Activated T-helper 1 cell treated with anti-CD3 and anti-CD28 coated beads, Interleukin-12 subunit alpha, Interleukin-12 subunit beta, Interleukin-2, Interleukin-4 antibody, amounts not matched to agents 30 ng/mL and 10 ng/mL and 1 ng/mL, durations not matched to agents 14 hours and 24 hours and 36 hours (primary cell): ENCODE measurements at places on chromosomes 5 and 9.

GRCh38 chr9:91682806-91683205 is 259.2 kb upstream of the NFIL3 start:
- DNase-seq: no peak
- no peak overlapping the region for H3K27ac ChIP-seq
- H3K27me3 ChIP-seq: peaks cover 19% of the 10 kb centered on the region
- H3K4me1 ChIP-seq: peaks cover 5% of the 10 kb centered on the region

DNA sequence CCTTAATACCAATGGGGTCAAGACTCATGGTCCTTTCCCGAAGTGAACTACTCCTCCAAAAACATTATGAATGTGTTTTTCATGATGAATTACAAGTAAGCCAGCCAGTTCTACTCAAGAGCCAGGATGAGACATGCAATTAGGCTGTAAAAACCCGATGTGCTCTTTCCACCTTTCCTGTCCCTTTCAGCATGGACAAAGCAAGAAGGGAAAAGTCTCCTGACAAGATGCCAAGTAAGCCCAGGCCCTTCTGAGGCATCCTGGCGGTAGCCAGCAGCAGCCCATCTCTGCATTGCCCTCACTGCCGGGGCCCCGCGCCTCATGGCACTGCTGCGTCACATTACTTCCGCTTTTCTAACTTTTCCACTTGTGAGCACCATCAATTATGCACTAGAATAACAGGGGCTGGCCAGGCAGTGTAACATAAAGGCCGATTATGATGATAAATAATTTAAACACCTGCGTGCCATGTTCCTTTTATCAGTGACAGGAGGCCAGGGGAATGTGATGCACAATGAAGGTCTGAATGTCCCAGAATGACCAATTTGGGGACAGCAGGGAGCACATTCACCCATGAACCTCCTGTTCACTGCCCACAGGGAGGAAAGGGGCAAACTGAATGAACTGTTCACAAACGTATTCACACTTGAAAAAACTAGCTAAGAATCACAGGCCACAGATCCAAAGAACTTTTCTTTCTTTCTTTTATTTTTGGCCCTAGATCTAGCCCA is 37.4 kb downstream of the EFNA5 start:
- no peak overlapping the region for H3K4me3 ChIP-seq
- peaks cover 4% of the 10 kb centered on the region for H3K27me3 ChIP-seq
- no peaks in the 10 kb centered on the region for H3K4me1 ChIP-seq
- no peak for DNase-seq

GRCh38 chr5:124105326-124105725 is 593.3 kb downstream of the CSNK1G3 start:
- no peaks in the 10 kb centered on the region for H3K4me1 ChIP-seq
- no peak overlapping the region for H3K4me3 ChIP-seq
- H3K27ac ChIP-seq: no peak overlapping the region
- H3K36me3 ChIP-seq: no peaks in the 10 kb centered on the region

- H3K36me3 ChIP-seq: peaks cover 1% of the 10 kb centered on the region
- peaks cover 8% of the 10 kb centered on the region for H3K27me3 ChIP-seq
- no peak overlapping the region for H3K4me3 ChIP-seq
- no peak overlapping the region for H3K27ac ChIP-seq
Measured at GRCh38 chr5:175590471-175590881, 67.4 kb upstream of the HRH2 start.

GRCh38 chr9:134208310-134208841 is 44.0 kb upstream of the RNU6ATAC start:
- no peak for DNase-seq
- no peaks in the 10 kb centered on the region for H3K36me3 ChIP-seq
- H3K4me3 ChIP-seq: no peak overlapping the region
- H3K27me3 ChIP-seq: peaks cover 4% of the 10 kb centered on the region
- no peak overlapping the region for H3K27ac ChIP-seq

DNA sequence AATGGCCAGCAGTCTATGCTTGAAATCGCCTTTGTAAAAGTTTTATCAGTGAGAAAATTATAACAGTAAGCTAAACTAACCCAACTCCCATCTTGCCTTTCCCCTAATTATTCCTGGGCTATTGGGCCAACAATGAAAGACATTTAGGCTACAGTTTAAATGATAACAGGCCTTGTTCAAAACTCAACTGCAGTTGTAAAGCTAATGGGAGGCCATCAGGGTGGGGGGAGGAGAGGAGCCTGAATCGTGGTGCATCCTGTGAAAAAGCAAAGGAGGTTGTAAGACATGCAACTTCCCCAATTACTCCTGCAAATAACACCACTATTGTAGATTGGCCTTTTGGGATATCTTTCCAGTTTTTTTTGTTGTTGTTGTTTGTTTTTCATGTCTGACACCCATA is 53.8 kb downstream of the ACTL7B start:
- H3K27me3 ChIP-seq: peaks cover 6% of the 10 kb centered on the region
- H3K36me3 ChIP-seq: no peaks in the 10 kb centered on the region
- H3K4me3 ChIP-seq: no peak overlapping the region
- H3K27ac ChIP-seq: no peak overlapping the region
- no peak for DNase-seq

- no peaks in the 10 kb centered on the region for H3K4me1 ChIP-seq
- H3K27me3 ChIP-seq: peaks cover 29% of the 10 kb centered on the region
- H3K36me3 ChIP-seq: no peaks in the 10 kb centered on the region
- no peak for DNase-seq
- no peak overlapping the region for H3K4me3 ChIP-seq
- H3K27ac ChIP-seq: no peak overlapping the region
Measured at GRCh38 chr9:101027733-101028345, 688 bp upstream of the PLPPR1 start.

GRCh38 chr9:134963546-134963945 is 45.8 kb upstream of the FCN1 start:
- H3K36me3 ChIP-seq: no peaks in the 10 kb centered on the region
- H3K4me1 ChIP-seq: no peaks in the 10 kb centered on the region
- H3K4me3 ChIP-seq: no peak overlapping the region
- no peak for DNase-seq
- H3K27ac ChIP-seq: no peak overlapping the region

GRCh38 chr9:19160085-19160484 is 32.8 kb upstream of the PLIN2 start:
- no peak for DNase-seq
- H3K36me3 ChIP-seq: no peaks in the 10 kb centered on the region
- peaks cover 30% of the 10 kb centered on the region for H3K4me1 ChIP-seq
- peak overlapping the region; percentile 84 for H3K27ac ChIP-seq

DNA sequence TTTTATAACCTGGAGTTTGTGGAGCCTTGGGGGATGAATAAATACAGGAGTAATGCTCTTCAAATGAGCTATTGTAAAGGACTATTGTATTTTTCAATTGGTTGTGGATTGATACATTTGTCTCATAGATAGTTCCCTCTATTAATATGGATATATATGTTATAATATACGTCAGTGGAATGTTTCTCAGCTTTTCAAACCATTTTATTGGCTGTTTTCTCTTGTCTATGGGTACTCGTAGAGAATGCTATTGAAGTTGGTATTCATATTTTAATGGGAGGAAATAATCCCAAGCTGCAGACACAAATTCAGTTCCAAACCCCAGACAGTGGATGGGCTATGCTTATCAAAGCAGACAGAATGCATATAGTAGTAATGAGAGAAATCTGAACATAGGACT is 181.8 kb upstream of the DAB2 start:
- DNase-seq: no peak
- H3K36me3 ChIP-seq: no peaks in the 10 kb centered on the region
- no peak overlapping the region for H3K27ac ChIP-seq
- no peak overlapping the region for H3K4me3 ChIP-seq
- H3K4me1 ChIP-seq: no peaks in the 10 kb centered on the region

DNA sequence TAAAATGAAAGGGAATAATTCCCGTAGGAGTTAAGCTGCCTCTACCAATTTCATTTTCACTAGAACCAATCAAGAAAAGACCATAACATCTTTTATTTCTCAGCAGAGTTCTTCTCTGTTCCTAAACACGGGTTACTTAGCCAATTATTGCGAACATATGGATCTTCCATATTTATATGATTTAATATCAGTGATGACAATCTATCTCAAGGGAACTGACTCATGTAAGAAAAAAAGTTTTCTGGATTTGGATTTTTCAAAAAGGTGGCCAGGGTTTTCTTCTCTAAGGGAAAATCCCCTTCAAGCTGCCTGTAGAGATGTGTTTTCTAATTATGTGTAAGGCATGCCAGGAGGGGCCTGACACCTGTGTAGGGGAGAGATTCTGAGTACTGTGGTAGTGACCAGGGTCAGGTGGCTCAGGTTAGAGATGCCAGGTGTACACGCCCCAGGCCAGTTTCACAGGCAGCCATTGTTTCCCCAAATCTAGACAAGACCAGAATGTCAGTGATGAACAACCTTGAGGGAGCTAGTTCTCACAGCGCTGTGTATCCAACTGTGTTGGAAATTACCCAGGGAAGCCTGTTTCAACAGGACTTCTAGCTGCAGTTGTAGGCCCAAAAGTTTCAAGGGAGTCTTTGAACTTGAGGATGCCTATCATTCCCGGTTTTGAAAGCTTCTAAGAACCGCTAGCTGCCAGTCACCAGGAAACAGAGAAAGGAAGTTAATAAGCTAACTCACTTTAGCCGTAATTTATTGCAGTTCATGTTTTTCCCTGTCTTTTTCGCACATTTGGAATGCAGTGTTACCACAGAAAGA is 572.5 kb upstream of the RGMB start:
- no peaks in the 10 kb centered on the region for H3K4me1 ChIP-seq
- no peak for DNase-seq
- H3K36me3 ChIP-seq: no peaks in the 10 kb centered on the region
- H3K4me3 ChIP-seq: no peak overlapping the region
- no peaks in the 10 kb centered on the region for H3K27me3 ChIP-seq

- no peaks in the 10 kb centered on the region for H3K36me3 ChIP-seq
- H3K4me3 ChIP-seq: peak overlapping the region; percentile 90
- peaks cover 23% of the 10 kb centered on the region for H3K27me3 ChIP-seq
- H3K27ac ChIP-seq: peak overlapping the region; percentile 61
- DNase-seq: no peak
Measured at GRCh38 chr9:128128836-128129590, 1.5 kb upstream of the PTGES2 start.

- H3K4me3 ChIP-seq: no peak overlapping the region
- H3K27me3 ChIP-seq: no peaks in the 10 kb centered on the region
- H3K4me1 ChIP-seq: no peaks in the 10 kb centered on the region
- DNase-seq: no peak
- H3K36me3 ChIP-seq: no peaks in the 10 kb centered on the region
- H3K27ac ChIP-seq: no peak overlapping the region
Measured at GRCh38 chr5:15615859-15616258, 115.9 kb downstream of the FBXL7 start.

DNA sequence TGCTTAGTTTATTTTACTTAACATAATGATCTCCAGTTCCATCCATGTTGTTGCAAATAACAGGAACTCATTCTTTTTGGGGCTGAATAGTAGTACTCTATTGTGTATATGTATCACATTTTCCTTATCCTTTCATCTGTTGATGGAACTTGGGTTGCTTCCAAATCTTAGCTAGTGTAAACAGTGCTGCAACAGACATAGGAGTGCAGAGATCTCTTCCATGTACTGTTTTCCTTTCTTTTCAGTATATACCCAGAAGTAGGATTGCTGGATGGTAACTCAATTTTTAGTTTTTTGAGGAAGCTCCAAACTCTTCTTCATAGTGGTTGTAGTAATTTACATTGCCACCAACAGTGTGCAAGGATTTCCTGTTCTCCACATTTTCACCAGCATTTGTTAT is 138.8 kb upstream of the POC5 start:
- H3K27me3 ChIP-seq: peaks cover 2% of the 10 kb centered on the region
- H3K36me3 ChIP-seq: no peaks in the 10 kb centered on the region
- no peak for DNase-seq
- H3K4me3 ChIP-seq: no peak overlapping the region
- H3K4me1 ChIP-seq: no peaks in the 10 kb centered on the region

DNA sequence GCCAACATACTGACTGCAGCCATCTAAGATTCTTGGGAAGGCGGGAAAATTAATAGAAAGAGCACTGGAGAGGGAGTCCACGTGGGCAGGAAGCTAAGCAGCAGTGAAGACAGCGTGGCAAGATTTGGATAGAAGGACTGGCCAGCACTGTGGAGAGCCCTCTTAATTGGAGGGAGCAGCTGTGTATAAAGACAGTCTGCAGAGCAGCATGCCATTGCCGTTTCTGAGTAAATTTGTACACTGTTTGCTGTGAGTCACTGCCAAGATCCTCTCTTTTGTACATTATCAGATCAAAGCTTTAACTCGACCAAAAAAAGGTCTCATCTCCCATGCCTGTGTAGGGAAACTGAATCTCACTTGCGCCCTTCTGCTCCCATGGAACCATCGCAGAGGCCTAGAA is 45.3 kb downstream of the INSYN2B start:
- H3K4me3 ChIP-seq: no peak overlapping the region
- no peak overlapping the region for H3K27ac ChIP-seq
- H3K4me1 ChIP-seq: peaks cover 17% of the 10 kb centered on the region
- H3K36me3 ChIP-seq: peaks cover 17% of the 10 kb centered on the region
- no peaks in the 10 kb centered on the region for H3K27me3 ChIP-seq
- no peak for DNase-seq

DNA sequence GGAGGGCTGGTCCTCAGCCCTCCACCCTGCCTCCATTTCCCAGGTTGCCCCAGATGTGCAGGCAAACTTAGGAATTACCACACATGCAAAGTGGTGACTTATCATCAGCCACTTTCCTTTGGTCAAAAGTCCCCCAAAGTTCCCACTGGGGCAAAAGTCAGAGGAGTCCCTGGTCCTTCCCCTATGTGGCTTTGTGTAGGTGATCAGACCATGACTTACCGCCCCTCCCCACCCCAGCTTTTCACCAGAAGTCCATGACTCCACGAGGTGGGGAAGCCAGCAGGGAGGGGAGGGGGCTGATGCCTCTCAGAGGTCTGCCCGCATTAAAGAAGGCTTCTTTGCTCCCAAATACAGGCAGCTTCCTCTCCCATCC is 5.8 kb downstream of the TRAF1 start:
- no peaks in the 10 kb centered on the region for H3K27me3 ChIP-seq
- H3K36me3 ChIP-seq: peaks cover 91% of the 10 kb centered on the region
- H3K27ac ChIP-seq: peak overlapping the region; percentile 92
- H3K4me1 ChIP-seq: peaks cover 96% of the 10 kb centered on the region

DNA sequence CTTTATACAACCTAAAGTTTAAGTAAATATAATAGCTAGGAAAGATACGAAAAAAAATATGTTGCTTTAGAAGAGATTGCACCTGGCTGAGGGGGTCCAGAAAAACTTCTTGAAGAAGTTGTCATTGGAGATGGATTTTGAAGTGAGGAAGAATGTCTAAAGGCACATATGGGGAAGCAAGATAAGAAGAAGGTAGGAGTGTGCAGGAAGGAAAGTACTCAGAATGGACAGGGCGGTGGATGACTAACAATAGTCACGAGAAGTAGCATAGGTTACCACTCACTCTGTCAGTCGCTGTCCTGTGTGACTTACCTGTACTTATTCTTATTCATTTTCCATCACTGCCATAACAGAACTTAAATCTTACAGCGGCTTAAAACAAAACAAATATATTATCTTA is 251.6 kb downstream of the GRIA1 start:
- no peak for DNase-seq
- H3K36me3 ChIP-seq: no peaks in the 10 kb centered on the region
- peaks cover 5% of the 10 kb centered on the region for H3K27me3 ChIP-seq
- no peak overlapping the region for H3K27ac ChIP-seq
- H3K4me3 ChIP-seq: no peak overlapping the region

- H3K36me3 ChIP-seq: no peaks in the 10 kb centered on the region
- no peak overlapping the region for H3K27ac ChIP-seq
- H3K4me3 ChIP-seq: no peak overlapping the region
- no peak for DNase-seq
Measured at GRCh38 chr5:118844351-118844750, 144.0 kb downstream of the DTWD2 start.

- H3K27me3 ChIP-seq: no peaks in the 10 kb centered on the region
- peak overlapping the region; percentile 85 for H3K27ac ChIP-seq
- H3K4me3 ChIP-seq: peak overlapping the region; percentile 89
Measured at GRCh38 chr9:6415266-6415665, 2.3 kb downstream of the UHRF2 start.

GRCh38 chr9:126618190-126618584 is 4.5 kb downstream of the LMX1B start:
- DNase-seq: no peak
- no peaks in the 10 kb centered on the region for H3K36me3 ChIP-seq
- peaks cover 4% of the 10 kb centered on the region for H3K4me1 ChIP-seq
- peak overlapping the region; percentile 7 for H3K27ac ChIP-seq
- H3K27me3 ChIP-seq: peaks cover 78% of the 10 kb centered on the region
